DMS153 (cell line): ENCODE measurements at places on chromosomes 3 and 15.

- no peak for DNase-seq
Observed at GRCh38 chr15:52217186-52217585, 26.0 kb upstream of the GNB5 start.

- no peak for DNase-seq
Observed at GRCh38 chr3:26105261-26105660, 315.4 kb downstream of the OXSM start.

- DNase-seq = no peak
Observed at GRCh38 chr3:194097141-194097882, 38.6 kb upstream of the HES1 start.

DNA sequence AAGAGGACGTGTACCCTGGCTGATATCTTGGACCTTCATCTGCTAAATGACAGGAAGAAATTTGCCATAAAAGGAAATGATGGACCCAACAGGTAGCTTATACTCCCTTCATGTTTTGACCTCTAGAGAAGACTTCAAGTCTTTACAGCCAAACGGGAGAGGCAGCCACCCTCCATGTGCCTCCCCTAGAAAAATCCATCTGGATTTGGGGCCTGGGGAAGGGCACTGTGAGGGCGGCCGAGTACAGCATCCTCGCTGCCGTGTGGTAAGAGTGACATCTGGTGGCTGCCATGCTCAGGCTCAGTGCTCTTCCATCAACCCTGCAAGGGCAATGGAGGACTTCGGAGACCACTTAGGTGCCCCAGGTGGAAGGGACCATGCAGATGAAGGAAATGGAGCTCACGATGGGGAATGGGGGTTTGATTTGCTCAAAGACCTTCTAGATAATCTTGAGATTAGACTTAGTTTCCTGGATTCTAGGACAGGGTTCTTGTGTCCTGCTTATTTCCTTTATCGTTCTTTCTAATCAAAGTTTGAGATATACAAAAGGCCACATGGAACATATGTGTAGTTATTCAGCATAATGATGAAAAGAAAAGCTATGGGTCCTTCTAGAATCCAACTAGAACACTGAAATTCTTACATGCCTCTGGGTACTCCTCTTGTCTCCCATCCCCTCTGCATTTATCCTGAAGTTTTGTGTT is 44.4 kb downstream of the AQP9 start:
- DNase-seq = no peak

DNA sequence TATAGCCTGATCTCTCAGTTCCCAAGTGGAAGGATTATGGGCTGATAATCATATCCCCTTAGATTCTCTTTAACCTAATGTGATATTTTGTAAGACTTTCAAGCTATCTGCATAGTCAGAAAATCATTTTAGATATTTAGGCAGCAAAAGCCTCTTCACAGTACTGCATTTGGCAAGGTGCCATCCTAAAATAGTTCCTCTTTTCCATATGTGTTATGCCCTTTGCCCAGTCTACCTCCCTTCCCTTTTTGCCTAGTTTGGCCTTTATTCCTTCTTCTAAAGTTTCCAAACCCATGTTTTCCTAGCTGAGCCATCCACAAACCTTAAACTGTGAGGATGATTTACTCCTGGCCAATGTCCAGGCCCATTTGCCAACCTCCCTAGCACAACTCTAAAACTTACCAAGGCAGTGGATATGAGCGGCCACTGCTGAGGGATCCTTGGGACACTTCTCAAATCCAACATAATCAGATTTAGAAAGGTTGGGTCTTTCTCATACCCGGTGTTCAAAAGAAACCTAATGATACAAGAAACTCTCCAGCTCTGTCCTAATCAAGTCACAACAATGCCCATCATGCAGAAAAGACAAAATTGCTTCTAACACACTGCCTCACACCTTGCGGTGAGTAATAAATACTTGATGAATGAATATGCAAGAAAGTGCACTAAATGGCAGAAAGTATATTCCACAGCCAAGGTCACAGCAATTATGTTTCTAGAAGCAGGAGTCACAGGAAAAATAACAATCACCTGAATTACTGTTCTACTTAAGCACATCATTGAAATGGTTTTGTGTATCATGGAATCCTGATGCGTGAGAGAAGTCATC is 493.9 kb downstream of the NLGN1 start:
- no peak for DNase-seq

DNA sequence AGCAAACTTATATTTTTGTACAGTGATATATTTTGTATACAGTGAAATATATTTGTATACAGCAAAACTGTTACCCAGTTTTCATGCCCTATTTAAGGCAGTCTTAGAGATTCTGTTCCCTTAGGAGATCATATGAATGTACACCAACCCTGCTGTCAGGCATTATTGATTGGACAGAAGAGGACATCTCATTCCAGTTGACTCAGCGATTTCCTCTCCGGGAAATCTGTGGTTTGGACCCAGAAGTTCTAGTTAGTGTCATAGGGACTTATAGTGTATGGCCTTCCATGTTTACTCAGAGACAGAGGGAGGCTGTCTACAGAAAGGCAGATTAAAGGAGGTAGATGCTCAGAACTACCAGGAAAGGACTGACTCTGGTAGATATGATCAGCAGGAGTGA is 318.8 kb upstream of the KCNMB2 start:
- DNase-seq = no peak

GRCh38 chr3:29949940-29950616 is 656.3 kb upstream of the TGFBR2 start:
- no peak for DNase-seq

- no peak for DNase-seq
Observed at GRCh38 chr3:94158512-94158911, 95.7 kb downstream of the NSUN3 start.
